ENCODE measurements at places on chromosomes 16 and 17.

- no peak for DNase-seq
Measured at GRCh38 chr17:80986046-80986445, 5.6 kb upstream of the CHMP6 start.

GRCh38 chr16:80654094-80654862, 113.5 kb downstream of the DYNLRB2 start:
- DNase-seq: no peak

- no peak for DNase-seq
Measured at GRCh38 chr16:27377666-27378485, 24.1 kb upstream of the IL21R start.

- no peak for DNase-seq
Measured at GRCh38 chr16:67651847-67652246, 6.9 kb downstream of the CARMIL2 start.

DNA sequence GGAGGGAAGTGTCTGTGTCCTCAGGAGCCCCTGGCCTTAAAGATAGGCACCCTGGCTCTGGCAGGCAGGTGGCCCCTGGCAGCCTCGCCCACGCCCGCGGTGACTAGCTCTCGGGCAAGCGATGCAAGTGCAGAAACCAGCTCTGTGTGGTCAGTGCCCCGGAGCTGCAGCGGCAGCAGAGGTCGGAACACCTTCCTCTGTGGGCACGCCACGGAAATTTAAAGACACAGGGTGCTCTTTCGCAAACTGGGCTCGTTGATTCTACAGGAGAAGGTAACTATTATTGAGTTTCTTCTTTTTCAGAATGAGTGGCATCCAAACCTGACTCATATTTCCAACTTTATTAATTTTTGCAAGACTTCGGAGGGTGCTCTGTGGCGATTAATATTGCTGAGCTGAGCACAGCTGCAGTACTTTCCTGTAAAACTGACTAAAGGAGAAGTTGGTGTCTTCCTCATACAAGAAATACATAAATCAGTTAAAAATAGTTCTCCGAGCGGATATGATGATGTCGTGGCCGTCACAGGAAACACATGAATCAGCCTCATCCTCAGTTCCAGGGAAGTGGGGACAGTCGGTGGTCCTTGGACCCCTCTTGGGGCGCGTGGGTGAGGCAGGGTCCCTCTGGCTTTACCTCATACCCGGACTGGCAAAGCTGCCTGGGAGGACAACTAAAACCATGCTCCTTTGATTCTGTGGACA, 120.2 kb downstream of the METRNL start:
- peak; percentile 84 for DNase-seq

- DNase-seq: no peak
Measured at GRCh38 chr17:30174556-30174955, 57.9 kb downstream of the NSRP1 start.

- DNase-seq: no peak
Measured at GRCh38 chr16:88993946-88994600, 17.1 kb upstream of the CBFA2T3 start.

GRCh38 chr17:79811868-79812352, 15.0 kb upstream of the CBX8 start:
- no peak for DNase-seq

- peak; percentile 31 for DNase-seq
Measured at GRCh38 chr17:63622574-63623390, 565 bp downstream of the MAP3K3 start.

- no peak for DNase-seq
Measured at GRCh38 chr17:73585583-73585982, 58.7 kb downstream of the SDK2 start.

GRCh38 chr16:75801307-75801706, 75.0 kb upstream of the CPHXL start:
- DNase-seq: no peak

GRCh38 chr16:53743149-53743566, 39.2 kb downstream of the FTO start:
- DNase-seq: no peak

DNA sequence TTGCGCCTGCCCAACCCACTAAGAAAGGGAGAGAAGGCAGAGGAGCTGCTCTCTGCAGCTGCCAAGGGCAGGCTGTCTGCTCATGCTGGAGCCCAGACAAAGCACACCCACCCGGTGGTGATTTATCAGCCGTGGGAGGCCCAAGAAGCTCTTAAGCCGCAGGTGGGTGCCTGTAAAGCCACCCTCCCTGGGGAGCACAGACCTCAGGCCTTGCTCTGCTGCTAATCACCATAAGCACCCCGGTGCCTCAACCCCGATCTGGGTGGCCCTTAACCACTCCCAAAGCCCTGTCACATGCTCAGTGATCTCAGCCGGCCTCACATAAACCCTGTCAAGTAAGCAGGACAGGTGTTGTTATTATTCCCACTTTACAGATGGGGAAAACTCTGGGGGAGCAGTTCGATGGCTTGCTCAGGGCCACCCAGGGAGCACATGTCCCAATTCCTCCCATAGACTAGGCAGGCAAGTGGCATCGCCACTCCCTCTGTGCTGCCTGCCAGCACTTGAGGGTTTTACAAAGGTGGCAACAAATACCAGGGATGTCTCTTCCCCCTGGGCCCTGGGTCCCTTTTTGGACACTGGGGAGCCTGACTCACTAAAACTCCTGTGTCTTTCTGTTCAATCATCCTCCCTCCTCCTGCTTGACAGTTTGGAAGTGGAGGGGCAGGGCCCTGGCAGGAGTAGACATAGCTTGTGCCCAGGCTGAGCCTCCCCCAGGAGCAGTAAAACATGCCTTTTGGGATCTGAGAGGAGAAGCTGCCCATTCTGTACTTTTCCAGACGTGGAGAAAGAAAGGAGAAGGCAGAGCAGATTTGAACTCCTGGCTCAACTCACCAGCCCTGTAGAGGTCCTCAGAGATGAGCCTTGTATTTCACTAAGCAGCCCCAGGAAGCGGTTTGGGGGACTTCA, 299.3 kb downstream of the SOX9 start:
- no peak for DNase-seq

DNA sequence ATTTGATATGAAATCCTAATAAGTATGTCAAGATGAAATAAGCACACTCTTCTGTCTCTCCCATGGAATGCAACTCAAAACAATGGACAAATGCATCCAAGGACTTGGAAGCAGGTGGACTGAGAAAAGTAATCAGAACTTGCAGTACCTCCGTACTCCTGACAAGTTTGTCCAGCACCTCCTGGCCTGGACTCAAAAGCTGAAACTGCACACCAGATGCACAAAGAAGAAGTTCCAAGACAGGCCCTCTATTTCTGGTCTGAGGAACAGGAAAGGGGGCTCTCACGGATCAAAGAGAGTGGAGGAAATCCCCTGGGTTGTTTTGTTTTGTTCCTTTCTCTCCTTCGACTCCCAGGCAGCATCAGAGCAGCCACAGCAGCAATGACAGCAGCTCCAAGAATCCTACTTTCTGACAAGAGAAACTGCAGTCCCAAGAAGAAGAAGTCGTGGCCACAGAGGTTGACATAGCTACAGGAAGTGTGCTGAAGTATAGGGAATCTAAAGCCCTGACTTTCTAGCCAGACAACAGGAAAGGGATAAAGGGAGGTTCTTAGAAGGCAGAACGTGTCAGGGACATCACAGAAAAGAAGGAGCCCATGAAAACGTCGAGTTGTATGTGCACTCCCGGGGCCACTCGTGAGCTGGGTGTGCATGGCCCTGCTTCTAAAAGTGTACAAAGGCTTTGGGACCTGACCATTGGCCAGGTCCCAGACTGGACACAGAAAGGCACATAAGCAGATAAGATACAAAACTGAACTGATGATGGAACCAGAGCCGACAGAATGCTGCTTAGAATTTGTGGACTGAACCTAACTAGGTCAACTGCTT, 29.3 kb downstream of the AKAP10 start:
- no peak for DNase-seq

DNA sequence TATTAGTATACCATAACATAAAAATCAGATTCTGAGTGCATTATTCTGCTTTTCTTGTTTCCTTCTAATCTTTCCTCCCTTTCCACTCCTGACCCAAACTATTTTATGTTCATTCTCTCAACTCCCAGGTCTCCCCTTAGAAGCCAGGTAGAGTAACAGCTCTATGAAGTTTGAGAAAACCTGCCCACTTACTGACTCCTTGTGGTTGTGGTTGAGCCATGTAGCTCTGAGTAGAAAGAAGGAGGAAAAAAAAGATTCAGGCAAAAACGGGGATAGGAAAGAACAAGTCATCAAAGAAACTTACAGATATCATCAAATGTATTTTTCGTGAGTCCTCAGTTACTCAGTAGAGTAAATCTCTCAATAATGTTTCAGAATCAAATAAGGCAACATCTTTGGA, 216.7 kb downstream of the PMP22 start:
- no peak for DNase-seq

GRCh38 chr16:85905110-85906095, 6.4 kb downstream of the IRF8 start:
- no peak for DNase-seq

- DNase-seq: no peak
Measured at GRCh38 chr17:50845240-50846147, 10.1 kb downstream of the WFIKKN2 start.

GRCh38 chr16:57257455-57258070, 12.5 kb downstream of the ARL2BP start:
- no peak for DNase-seq

DNA sequence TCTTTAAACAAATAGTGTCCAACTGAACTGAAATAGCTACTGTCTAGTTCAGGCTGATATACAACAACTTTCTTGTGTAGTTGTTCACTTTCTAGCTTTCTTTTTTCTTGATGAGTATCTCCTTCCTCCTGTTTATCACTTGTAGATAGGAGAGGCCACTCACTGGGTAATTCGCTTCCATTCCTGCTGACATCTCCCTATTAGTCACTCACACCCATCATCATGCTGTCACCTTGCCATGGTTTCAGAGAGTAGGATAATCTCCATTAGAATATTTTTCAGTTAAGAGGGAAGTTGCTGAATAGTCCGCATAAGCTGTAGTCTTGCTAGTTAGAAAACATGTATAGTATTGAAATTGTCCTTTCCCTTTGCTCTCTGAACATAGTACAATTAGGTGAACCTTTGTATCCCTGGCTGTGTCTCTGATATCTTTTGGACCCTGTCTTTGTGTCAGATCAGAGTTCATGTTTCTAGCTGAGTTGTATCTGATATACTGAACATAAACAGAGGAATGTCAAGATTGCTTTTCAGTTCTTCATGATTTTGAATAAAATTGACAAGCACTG, 64.4 kb upstream of the RASL10B start:
- DNase-seq: no peak

DNA sequence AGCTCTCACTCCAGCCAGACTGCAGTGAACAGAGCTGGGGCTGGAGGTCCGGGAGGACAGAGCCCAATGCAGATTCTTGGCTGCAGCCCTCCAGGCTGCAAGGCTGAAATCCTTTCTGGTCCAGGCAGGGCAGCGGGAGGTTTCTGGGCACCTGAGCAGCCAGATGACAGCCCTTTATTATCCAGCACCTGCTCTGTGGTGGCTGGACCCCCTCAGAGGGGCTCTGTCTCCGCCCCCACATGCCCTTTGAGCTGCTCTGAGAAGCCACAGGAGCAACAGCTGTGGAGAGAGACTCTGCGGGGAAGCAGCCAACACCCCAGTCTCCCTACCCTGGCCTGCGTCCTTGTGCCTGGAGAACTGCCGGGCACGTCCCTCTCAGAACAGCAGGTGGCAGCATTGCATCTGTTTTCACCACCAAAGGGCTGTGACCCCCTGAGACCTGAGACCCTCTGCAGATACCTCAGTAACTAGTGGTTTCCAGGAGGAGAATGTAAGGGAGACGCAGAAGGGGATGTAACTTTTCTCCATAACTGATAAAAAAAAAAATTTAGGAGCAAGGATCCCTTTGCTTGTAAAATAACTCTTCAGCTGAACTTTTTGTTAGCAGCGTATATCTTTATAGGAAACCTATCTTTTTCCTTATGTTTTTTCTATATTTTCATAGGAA, 3.7 kb upstream of the CNP start:
- peak; percentile 16 for DNase-seq

- DNase-seq: no peak
Measured at GRCh38 chr17:58336456-58337209, 8.0 kb upstream of the TSPOAP1 start.

DNA sequence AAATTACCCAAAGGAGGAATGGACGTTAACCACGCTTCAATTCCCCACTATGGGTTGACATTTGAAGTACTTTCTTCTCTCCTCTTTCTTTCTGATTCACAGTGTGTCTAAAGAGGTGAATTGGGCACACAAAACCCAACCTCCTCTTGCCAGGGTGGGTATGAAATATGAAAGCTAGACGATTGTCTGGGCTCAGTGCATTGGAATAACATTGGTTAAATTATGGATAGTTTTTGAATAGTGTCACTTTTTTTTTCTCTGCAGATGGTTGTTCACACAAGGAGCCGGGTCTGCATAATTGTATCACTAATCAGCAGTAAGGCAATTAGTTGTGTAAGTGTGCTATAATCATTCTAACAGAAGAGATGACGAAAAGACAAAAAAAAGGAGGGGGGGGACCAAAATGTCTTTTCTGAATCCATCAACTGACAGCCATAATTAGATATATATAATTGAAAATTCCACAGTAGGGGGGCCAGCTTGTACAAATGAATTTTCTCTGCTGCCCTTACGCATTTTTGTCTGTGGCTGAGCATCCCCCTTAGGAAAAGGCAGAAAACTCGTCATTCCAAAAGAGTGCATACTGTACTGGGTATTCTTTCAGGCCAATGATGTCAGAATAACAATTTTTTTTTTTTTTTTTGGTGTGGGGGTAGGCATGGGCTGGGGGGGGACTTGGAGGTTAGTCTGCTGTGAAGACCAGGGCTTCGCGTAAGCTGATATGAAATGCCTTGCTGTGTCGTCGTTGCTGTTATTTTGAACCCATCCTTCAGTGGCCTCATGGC, 307.5 kb upstream of the SALL1 start:
- DNase-seq: no peak

DNA sequence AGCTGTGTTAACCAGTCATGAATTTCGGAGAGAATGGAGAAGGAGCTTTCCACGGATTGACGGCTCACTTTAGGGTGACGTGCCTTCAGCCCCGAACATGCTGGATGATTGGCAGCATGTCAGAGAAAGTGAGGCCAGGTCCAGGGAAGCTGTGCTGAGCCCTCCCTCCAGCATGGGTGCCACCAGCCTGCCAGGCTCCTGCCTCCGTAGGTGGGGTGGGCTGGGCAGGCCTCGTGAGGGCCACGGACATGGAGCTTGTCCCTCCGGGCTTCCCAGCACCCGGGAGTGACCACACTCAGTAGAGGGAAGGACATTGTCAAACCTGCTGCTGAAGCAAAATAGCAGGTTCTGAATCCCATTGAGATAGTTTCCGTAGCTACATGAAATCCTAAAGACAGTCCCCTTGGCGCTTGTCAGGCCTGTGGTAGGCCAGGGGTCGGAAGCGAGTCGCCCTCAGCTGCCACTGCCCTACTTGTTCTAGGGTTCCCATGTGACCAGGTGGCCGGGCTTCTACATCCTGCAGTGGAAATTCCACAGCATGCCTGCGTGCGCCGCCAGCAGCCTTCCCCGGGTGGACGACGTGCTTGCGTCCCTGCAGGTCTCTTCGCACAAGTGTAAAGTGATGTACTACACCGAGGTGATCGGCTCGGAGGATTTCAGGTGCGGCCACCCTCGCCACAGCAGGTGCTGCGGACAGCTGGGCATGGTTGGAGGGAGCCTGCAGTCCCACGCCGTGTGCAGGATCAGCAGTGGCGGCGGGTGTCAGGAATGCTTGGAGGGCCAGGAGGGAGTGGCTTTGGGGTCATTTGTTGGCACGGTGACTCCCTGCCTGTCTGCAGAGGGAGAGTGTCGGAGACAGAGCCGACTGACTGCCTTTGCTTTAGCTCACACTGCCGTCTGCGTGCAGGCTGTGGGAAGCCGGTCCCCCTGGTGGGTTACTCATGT, 72.3 kb downstream of the SEC14L1 start:
- DNase-seq: no peak

- DNase-seq: no peak
Measured at GRCh38 chr17:42852351-42852750, 1.4 kb downstream of the AOC3 start.

- DNase-seq: no peak
Measured at GRCh38 chr16:619476-620100, 11.2 kb upstream of the WFIKKN1 start.

Measured in KG1 (cell line).